Stimulated activated CD4-positive, alpha-beta T cell treated with anti-CD3 and anti-CD28 coated beads, Interleukin-4, amount 100 ng/mL, for 24 hours (primary cell): ENCODE measurements at places on chromosomes 16 and 17.

GRCh38 chr17:16918443-16918842 lies 53.5 kb downstream of the TNFRSF13B start:
- DNase-seq: no peak

DNA sequence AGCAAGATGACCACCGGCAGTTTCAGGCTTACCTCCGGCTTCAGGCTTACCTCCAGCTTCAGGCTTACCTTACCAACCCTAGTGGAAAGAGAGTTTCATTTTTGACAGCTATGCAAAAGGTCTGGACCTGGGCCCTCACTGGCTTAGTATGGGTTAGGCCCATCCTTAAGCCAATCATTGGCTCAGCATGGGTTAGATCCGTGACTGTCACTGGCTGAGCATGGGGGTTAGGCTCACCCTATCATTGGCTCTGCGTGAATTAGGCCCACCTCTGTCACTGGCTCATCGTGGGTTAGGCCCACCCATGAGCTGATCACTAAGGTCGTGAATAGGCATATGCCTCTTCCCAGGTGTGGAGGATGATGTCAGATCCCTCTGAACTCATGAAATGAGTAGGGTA lies 8.1 kb downstream of the NDE1 start:
- no peak for DNase-seq

GRCh38 chr16:19167710-19168370 lies at the start of gene SYT17:
Gene SYT17, plus strand, starts transcription at chr16:19168240. Its CDS starts 407 bp downstream, at chr16:19168647.
- peak; percentile 24 for DNase-seq

DNA sequence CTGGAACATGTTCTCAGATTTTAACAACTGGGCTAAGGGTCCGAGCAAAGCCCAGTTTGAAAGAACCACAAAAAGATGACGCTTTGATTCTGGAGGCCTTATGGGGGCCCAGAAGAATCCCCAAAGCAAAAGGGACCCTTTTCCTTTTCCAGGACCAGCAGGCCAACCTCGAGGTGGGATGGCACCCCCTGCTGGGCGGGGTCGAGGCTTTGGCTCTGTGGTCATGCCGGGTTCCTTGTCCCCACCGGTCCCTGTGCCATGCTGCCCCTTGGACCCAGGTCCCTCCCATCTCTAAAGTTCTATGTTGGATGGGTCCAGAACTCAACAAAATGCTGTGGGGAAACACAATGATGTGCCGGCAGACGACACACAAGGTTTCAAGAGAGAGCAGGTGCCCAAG lies 30.9 kb downstream of the TMEM204 start:
- DNase-seq: no peak

GRCh38 chr16:10356870-10357842 lies 28.7 kb upstream of the ATF7IP2 start:
- no peak for DNase-seq

DNA sequence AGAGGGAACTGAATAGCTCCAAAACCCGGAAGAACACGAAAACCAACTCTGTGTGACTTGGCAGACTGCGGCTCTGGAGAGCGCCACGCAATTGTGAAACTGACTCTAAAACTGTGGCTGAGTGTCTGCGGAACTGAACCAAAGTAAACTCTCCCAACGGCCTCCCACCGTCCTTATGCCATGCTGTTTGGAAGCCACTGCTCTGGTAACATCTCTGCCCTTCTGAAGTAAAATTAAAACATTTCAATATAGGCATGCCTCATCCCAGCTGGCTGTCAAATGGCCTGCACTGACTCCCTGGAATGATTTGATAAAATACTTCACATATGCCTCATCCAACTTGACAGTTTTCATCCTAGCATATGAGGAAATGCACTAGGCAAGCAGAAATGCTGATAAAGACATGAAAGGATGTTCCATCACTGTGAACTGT lies 70.2 kb downstream of the PARN start:
- no peak for DNase-seq

DNA sequence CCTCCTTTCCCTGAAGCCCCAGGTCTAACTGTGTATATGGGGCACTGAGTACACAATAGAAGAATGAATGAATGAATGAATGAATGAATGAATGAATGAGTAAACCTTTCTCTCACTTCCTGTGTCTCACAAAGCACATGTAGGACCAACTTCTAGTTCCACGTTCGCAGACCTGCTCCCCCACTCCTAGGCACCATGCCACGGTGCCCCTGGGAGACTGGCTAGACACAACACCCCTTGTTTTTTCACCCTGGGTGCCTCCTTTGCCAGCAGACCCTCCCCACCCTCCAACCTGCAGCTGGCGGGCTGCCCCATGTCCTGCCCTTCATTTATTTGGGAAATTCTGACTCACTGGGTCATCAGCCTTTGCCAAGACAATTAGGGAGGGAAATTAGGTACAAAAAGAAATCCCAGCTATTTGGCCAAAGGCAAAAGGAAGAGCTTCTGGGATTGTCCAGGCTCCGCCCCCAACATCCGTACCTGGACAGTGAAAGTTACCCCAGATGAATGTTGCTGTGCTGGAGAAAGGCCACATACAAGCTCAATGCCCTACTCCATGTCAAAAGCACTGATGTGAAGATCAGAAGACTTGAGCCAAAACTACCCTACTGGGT lies 7.7 kb downstream of the CES1 start:
- DNase-seq: no peak

GRCh38 chr17:78723001-78723796 lies 58.9 kb downstream of the CYTH1 start:
- DNase-seq: no peak

DNA sequence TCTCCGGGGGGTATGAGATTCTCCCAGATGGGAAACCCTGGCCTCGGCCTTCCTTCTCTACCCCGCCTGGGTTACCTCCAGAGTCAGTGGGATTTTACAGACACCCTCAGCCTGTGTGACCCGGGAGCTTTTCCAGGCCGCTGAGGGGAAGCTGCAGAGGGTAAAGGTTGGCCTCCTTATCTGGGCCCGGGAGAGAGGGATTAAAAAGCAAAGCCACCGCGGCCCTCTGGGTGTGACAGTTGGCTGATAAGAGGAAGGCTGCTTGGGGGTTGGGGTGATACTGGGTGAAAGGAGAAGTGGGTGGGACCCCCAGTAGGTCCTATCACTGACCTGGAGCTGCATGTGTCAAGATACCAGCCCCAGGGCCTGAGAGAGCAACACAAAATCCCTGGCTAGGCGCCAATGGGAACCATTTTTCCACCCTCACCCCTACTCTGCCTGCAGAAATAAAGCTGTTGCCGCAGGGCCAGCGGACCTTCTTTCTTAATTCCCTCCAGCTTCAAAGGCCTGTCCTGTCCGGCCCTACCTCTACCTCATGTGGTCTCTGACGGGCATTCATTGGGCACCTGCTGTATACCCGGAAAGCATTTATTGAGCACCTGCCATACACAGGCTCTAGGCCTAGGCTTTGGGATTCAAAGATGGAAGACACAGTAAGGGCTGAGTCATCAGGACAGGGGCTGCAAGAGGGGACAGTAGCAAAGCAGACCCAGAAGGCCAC lies 77.6 kb upstream of the GSE1 start:
- no peak for DNase-seq

DNA sequence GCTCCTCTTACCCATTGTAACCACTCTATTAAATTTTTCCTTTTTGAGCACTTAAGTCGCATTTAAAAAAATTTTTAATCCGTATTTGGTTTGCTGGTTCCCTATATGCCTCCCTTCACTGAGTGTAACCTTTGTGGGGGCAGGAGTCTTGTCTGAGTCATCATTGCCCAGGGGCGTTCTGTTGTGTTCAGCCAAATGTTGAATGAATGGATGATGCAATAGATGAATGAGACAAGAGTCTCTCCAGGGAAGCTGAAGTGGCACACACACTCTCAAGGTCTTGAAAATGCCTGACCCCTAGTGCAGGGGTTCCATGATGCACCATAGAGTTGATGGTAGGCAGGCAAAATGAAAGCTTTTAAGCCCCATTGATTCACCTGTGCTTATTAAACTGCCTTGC lies 123.0 kb upstream of the RBFOX1 start:
- DNase-seq: no peak

GRCh38 chr17:48131216-48131824 lies 23.8 kb downstream of the SNX11 start:
- DNase-seq: peak; percentile 65

- no peak for DNase-seq
Observed at GRCh38 chr16:47359478-47359877, 101.4 kb downstream of the ITFG1 start.

- peak; percentile 14 for DNase-seq
Observed at GRCh38 chr16:74936902-74937560, 47.9 kb downstream of the WDR59 start.

GRCh38 chr17:9473711-9474110 lies 101.9 kb downstream of the STX8 start:
- DNase-seq: no peak

DNA sequence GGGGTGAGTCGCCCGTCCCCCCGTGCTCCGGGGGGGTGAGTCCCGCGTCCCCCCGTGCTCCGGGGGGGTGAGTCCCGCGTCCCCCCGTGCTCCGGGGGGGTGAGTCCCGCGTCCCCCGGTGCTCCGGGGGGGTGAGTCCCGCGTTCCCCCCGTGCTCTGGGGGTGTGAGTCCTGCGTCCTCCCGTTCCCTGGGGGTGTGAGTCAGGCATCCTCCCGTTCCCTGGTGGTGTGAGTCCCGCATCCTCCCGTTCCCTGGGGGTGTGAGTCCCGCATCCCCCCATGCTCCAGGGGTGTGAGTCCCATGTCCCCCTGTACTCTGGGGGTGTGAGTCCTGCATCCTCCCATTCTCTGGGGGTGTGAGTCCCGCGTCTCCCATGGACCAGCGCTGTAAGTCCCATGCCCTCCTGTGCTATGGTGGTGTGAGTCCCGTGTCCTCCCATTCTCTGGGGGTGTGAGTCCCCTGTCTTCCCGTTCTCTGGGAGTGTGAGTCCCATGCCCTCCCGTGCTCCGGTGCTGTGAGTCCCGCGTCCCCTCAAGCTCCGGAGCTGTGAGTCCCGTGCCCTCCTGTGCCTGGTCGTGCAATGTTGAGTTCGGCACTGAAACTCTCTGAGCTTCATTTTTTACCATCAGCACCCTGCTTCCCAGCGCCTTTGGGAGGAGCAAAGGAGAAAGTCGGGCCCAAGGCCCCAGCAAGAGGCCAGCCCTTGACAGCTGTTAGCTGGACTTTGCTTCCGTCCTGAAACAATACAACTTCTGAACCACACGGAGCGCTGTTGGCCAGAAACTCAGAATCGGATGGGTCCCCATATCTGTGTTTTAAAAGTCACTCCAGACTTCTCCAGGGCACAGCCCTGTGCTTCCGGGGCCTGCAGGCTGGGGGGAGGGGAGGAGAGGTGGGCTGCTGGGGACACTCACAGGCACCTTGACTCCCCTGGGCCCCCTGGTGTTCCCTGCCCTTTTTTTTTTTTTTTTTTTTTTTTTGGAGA lies 11.5 kb upstream of the ZC3H18 start:
- no peak for DNase-seq

DNA sequence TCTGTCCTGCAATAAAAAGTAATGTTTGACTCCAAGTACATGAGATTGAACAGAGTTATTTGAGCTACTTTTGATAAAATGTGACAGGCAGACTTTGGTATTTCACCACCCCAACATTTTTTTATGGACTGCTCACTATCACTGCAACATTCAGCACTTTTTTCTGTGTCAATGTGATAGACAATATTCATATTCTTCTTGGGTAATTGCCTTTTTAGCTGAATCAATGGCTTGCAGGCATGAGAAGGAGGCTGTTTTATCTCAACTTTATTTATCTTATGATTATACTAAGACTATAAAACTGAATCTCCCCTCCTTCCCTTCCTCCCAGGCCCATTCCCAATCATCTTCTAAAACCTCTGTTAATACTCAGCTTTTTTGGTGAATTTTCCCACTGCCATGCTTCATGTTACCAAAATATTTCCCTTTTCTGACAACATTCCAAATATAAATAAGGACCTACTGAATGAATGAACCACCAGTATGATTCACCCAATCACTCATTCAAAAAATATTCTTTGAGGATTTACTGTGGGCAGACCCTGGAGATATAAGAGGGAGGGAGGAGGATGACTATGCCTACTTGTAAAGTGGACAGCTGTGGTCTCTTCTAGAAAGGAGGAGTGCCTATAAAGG lies 67.6 kb downstream of the CDH13 start:
- DNase-seq: no peak

DNA sequence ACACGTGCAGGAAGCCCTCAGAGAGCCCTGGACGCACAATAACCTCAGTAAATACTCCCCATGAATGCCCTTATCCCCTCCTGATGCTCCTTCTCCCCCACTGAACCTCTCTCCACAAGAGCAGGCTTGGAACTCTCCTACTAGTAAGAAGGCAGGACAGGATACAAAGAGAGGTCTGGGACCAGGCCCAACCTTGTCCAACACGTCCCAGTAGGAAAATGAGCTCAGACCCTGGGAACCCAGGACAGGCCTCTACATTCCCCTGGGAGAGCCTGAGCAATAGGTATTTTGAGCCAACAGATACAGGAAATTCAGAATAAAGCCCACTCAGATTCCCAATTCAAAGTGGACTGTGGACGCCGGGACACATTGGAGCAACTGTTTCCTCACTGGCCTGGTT lies 19.2 kb downstream of the ZNF423 start:
- DNase-seq: no peak

DNA sequence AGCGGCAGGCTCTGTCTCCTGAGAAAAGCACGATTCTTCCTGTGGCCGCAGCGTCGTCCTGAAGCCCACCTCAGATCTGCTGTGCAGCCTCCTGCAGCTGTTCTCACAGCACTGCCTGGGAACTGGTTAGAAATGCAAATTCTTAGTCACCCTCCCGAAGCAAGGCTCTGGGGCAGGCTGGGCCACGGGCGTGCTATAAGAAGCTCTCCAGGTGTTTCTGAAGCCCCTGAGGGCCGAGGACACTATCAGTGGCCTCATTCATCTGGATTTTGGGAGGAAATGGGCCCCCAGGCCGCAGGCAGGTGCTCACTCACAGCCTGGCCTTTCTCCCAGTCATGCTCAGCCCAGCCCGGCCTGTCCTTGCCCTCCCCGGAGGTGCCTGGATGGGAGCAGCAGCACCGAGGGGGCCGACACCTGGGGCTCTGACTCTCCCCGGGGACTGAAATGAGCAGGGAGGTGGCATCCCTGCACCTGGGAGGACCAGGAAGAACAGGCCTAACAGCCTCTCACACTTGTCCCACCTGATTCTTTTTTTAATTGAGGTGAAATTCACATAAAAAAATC lies 10.4 kb upstream of the NLRC3 start:
- no peak for DNase-seq

DNA sequence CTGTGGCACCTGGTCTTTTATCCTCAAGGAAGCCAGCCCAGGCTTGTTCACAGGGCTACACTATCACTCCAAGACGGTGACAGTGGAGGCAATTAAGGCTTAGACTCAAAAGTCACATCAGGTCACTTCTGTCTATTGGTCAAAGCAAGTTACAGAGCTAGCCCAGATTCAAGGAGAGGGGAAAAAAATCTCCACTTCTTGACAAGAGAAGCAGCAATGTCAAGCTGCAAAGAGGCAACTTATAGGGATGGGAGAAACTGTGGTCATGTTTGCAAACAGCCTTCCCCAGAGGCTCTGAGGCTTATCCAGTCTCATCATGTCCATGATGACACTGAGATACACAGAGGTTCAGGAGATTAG lies 31.6 kb downstream of the SERPINF1 start:
- DNase-seq: no peak

- DNase-seq: no peak
Observed at GRCh38 chr16:49986351-49987124, 38.5 kb upstream of the CNEP1R1 start.

GRCh38 chr17:31997005-31997404 lies 10.2 kb upstream of the LRRC37B start:
- no peak for DNase-seq
